ENCODE measurements at places on chromosomes 6 and 20.

GRCh38 chr6:160071805-160072690 is 49.6 kb upstream of the SLC22A1 start:
- no peak for DNase-seq

DNA sequence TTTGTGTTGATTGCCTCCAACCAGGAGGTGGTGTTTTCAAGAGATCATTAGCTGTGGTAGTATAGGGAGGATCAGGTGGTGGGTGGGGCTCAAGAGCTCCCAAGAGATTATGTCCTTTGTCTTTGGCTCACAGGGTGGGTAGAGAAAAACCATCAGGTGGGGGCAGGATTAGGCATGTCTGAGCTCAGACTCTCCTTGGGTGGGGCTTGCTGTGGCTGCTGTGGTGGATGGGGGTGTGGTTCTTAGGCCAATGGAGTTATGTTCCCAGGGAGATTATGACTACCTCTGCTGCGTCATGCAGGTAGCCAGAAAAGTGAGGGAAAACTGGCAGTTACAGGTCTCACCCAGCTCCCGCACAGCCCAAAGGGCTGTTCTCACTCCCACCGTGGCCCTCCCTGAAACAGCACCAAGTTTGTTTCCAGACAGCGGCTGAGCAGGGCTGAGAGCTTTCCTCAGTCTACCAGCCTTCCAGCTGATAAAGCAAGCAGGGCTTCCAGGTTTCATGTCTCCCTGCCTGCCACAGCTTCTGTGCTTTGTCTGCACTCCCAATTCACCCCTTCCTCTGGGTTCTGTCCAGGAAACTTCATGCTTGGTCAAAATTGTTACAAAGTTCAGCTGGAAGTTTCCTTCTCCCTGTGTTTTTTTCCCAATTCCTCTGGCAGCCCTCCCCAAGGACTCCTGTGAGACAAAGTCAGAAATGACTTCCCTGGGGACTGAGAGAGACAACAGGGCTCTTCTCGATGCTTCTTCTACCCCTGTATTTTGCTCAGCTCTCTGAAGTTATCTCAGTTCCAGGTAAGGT is 481.1 kb upstream of the MAN1A1 start:
- no peak for DNase-seq

- no peak for DNase-seq
Measured at GRCh38 chr6:5389086-5389745, 127.9 kb downstream of the FARS2 start.

DNA sequence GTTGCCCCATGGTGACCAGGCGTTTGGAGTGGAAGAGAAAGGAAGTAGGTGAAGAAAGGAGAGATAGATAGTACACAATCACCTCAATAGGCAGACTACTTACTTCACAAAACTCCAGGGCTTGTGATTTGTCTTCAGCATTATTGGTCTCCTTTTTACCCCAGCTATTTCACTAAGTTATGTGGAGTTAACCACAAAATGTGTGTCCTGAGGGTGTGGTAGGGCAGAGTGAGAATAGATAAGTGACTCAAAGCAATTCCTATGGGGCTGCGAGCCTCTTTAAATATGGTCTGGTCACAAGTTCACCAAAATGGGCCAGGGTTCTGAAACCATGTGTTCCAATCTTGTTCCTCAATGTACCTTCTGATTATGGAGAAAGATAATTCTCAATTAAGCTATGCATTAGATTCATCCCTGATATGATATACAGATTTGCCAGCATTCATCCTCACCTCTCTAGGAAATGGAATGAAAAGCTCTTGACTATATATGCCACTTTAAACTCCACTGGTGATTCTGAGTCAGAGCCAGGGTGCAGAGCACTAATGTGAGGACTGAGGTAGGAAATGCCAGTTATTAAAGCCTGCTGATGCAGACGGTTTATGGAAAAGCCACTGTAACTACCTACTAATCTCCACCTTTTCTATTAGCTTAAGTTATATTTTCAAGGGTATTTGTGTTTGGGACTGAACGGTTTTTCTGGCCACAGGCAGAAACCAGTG is 310.6 kb upstream of the MANEA start:
- no peak for DNase-seq

Data from SK-N-SH (cell line).